ENCODE measurements at places on chromosomes 5 and 9.

DNA sequence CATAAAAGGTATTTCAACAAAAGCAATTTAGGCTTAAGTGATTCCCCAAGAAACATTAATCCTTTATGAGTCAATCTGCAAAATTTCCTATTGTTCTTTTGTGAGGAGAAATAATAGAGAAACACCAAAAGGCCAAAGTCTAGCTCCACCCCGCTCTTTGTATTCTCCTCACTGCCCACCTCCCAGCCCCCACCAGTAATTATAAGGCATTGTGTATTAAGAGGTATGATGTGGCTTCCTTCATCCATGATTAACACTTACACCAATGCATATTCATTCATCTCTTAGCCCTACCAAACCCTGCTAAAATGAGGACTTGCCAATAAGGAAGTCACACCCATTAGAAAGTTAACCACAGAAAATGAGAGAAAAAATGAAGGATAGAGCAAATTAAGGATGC lies 105.3 kb upstream of the SPATA31D4 start:
- DNase-seq, result no peak

- DNase-seq, result no peak
Observed at GRCh38 chr9:131366761-131367401, 27.0 kb upstream of the PRRC2B start.

DNA sequence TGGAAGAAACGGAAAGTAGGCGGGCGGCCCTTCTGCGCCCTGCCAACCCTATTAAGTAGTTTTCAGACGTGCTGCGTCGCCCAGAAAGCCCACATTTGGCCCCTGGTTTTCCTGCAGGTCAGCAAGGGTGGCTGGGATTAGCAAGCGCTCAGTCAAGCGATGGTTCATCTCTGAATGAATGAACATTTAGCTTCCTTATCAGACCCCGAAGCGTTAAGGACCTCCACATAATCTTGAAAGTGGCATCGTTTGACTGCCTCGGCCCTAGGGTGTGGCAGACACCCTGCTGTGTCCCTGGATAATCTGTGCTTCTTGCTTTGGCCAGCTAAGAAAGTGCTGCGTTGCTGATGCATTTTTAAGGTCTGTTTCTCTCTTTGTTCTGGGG lies 684 bp downstream of the TOR1B start:
- DNase-seq, result no peak

DNA sequence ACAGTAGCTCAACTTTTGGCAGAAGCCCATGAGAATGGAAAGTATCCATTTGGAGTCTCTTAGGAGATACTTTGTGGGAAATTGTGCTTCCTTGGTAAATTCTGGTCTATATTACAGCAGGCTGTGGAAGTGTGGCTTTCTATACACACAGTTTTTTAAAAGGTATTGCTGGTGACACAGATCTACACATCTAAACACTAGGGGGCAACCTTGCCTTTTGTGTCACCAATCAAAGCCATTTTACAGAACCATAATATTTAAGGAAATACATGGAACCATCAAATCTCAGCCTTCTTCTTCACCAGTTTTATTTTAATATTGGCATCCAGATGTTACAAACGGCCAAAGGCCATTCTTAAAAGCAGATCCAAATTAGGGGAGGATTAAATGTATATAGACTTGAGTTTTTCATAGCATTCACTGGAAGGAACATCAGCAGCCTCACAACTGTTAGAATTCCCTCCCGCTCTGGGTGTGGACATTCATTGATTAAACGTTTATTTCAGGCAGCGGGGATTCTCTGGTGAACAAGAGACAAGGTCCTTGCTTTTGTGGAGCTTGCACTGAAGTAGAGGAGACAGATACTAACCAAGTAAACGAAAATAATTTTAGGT lies 132.4 kb upstream of the EPB41L4A start:
- DNase-seq, result no peak

DNA sequence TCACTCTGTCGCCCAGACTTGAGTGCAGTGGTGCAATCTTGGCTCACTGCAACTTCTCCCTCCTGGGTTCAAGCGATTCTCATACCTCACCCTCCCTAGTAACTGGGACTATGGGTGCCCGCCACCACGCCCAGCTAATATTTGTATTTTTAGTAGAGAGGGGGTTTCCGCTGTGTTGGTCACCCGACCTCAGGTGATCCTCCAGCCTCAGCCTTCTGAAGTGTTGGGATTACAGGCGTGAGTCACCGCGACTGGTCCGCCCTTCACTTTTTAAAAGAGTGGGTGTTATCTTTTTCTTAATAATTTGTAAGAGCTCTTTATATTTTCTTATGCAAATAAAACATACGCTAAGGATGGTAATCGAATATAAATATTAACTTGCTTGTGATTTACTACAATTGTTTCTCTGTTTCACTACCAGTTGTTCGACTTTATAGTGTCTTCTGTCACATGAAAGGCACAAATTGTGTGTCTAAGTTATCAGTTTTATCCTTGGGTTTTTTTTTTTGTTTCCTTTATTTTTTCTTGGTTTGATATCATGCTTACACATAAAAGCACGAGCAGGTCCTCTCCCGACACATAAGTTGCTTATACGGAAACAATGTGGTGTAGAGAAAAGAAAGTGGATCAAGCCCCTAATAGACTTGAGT lies 1.9 kb upstream of the GPBP1 start:
- no peak for DNase-seq

DNA sequence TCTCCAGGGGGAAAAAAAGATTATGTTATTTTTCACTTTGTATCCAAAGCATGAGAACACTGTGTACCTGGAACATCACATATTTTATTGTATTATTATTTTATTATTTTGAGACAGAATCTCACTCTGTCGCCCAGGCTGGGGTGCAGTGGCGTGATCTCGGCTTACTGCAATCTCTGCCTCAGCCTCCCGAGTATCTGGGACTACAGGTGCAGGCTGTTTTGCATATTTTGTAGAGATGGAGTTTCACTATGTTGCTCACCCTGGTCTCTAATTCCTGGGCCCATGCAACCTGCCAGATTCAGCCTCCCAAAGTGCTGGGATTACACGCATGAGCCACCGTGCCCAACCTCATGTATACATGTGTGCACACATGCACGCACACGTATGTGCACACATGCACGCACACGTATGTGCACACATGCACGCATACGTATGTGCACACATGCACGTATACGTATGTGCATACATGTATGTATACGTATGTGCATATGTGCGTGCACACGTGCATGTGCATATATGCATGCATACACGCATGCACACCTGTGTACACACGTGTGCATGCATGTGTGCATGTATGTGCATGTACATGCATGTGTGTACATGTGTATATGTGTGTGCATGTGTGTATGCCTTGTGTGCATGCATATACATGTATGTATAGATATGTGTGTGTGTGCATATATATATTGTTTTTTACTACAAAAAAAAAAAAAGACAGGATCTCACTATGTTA lies 9.5 kb upstream of the UGCG start:
- no peak for DNase-seq

GRCh38 chr9:87545858-87546257 lies 48.2 kb downstream of the DAPK1 start:
- no peak for DNase-seq
